ENCODE measurements at places on chromosomes 2 and 18.
A peak's percentile ranks its signal among the peaks of the same experiment; 100 is the strongest.

- DNase-seq, result no peak
Measured at GRCh38 chr2:70696142-70696541, 71.9 kb downstream of the ADD2 start.

DNA sequence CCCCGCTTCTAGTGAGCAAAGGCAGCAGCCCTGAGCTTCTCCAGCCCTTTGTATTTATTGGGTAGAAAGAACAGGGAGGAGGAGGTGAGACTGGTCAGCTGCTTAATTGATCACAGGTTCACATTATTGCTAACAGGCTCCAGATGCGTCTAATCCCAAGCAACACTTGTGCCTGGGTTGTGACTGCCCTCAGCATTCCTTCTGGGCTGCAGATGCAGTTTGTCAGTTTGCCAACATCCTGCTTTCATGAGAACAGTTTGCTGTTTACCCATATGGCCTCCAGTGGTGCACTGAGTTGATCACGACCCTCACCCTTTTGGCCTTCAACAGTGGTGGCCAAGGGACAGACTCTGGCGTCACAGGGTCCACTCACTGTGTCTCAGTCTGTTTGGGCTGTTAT lies 159.5 kb upstream of the ZNF516 start:
- DNase-seq, result no peak

DNA sequence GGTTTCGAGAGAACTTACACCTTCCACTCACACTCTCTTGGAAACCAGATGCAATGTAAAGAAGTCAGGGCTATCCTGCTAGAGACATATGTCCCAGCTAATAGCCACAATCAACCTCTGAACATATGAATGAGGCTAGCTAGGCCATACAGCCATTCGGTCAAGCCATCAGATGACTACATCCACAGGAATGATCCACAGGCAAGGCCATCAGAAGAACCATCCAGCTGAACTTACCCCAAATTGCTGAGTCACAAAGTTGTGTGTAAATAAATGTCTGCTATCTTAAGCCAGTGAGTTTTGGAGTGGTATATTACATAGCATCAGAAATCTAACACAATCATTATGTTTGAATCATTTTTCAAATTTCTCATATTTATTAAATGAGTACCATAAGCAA lies 5.2 kb upstream of the SPAST start:
- no peak for DNase-seq

DNA sequence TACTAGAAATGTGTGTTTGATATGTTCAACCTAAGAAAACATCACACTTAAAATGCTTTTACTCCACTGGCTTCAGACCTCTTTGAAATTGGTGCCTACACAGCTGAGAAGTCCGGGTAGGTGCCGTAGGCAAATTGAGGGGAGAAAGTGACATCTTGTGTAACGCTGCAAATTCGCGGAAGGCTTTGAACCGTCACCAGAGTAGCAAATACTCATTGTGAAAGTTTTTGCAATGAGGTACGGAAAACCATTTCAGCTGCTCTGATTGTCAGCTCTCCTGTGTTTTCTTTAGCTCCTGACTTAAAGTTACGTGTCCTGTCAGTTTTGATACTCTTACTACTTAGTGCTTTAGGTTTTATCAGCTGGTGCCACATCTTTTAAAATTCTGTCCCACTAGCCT lies 224.5 kb downstream of the FAM210A start:
- peak; percentile 15 for DNase-seq

GRCh38 chr2:2848621-2849333 lies 517.7 kb upstream of the MYT1L start:
- no peak for DNase-seq

DNA sequence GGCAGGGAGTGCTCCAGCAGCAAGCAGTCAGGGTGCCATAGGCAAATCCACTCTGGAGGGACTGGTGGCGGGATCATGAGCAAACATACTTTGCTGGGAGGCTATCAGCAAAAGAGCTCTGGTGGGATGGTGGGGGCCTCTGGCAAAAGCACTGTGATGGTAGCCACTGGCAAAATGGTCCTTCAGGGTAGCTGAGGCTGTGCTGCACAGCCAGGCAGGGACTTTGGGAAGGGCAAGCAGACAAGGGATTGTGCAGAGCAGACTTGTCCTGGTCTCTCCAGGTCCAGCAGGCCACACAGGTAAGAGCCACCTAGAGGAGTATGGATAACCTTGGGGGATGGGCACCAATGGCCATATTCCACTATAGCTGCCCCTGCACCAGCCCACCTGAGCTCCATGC lies 129.4 kb upstream of the OTOS start:
- DNase-seq, result no peak

DNA sequence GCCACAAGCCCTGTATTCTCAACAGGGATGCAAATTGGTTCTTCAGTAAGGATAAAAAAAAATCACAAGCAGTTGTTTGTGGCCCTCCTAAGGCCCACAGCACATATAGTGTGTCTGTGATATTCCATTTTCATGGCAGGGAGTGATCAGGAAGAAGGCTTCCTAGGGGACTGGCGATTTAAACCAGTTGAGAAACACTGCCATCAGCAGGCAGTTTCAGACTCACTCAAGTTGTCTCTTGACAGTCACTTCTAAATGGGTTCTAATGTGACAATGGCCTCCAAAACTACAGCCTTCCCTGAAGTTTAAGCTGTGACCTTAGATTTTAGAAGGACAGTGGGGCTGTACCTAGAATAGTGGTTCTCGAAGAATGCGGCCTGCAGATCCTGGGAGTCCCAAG lies 6.0 kb downstream of the CIAO1 start:
- DNase-seq, result no peak

DNA sequence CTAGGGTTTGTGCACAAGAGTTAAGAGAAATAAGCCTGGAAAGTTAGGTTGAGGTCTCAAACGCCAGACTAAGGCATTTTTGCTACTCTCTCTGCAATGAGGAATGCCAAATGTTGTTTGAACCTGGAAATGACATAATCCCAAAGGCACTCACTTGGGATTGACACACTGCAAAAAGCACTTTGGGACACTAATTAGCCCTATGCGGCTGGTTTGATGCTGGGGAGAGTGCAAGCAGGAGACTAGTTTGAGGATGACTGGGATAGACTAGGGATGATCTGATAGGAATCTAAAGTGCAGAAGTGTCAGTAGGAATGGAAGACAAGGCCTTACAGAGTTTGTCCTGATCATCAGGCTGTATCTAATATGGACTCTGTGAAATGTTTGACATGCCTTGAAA lies 469.0 kb downstream of the SLC4A3 start:
- no peak for DNase-seq

- DNase-seq, result no peak
Measured at GRCh38 chr2:52904355-52904891, 863.2 kb upstream of the CHAC2 start.

GRCh38 chr2:119517433-119517832 lies 6.8 kb downstream of the SCTR start:
- peak; percentile 35 for DNase-seq

- no peak for DNase-seq
Measured at GRCh38 chr2:142723236-142723635, 154.2 kb upstream of the KYNU start.

GRCh38 chr18:49094979-49095632 lies 144.3 kb upstream of the SMAD7 start:
- no peak for DNase-seq

DNA sequence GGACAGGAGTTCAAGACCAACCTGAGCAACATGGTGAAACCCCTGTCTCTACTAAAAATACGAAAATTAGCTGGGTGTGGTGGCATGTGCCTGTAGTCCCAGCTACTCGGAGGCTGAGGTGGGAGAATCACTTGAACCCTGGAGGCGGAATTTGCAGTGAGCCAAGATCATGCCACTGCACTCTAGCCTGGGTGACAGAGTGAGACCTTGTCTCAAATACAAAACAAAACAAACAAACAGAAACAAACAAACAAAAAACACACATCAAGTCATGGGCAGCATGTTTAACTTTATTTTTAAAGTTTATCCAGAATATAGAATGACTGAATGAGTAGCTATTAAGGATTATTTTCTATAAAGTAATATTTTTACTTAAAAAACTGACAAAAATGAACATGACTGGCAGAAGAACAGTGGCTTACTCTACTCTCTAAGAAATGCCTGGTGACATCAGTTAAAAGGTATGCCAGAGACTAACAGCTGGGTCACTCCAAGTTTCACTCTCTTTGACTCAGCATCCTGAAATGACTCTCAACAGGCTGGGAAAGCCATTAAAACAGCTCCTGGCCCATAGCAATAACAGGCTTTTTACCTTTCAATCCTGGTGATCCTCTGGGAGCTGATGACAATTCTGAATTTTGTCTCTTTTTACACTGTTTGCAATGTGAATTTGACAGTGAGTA lies 281.6 kb upstream of the STON1 start:
- no peak for DNase-seq

DNA sequence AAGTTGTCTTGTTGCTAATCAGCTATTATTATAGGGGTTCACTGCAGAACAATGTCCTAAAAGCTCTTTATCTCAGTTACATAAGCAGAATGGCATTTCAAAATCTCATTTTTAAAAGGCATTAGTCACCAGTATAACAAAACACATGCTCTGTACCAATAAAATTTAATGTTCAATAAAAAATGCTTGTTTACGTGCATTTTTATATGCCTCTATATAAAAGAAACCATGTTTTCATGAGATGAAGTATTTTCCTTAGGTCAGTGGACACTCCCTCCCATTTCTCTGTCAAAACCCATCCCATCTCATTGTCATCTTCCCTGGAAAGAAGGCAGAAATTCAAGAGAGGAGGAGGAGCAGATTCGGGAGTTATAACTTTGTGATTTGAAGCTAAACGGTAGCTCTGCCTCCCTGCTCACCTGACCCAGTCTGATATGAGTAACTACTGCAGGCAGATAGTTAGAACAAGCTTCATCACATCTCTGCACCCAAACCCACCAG lies 231.9 kb upstream of the SIX2 start:
- no peak for DNase-seq

GRCh38 chr2:166140475-166140874 lies 12.7 kb upstream of the SCN1A start:
- DNase-seq, result no peak

GRCh38 chr2:140929849-140930248 lies 1201.0 kb downstream of the LRP1B start:
- no peak for DNase-seq

DNA sequence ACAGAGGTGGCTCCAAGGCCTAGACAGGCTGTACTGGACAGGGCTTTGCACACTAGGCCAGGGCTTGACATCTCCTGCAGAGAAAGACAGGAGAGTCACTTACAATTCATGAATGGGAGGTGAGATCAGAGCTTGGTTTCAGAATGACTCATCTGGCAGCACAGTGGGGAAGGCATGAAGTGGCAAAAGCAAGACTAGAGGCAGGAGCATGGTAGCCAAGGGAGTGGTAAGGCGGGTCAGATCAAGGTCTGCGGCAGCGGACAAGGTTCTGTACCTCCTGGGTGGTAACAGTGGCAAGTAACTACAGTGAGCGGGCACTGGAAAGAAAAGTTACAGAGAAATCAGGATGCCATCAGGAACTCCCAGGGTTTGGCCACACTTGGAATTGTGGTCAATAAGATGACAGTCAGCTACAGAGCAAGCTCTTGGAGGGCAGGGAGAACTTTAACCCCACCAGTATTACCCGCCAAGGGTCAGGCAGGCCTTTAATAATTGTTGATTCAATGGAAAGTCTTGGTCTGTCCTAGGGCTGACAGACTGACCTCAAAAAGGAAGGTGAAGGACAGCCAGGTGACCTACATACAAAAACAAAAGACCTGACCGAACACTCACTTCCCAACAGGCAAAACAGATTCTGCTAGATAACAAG lies 5.7 kb downstream of the MCFD2 start:
- DNase-seq, result no peak

DNA sequence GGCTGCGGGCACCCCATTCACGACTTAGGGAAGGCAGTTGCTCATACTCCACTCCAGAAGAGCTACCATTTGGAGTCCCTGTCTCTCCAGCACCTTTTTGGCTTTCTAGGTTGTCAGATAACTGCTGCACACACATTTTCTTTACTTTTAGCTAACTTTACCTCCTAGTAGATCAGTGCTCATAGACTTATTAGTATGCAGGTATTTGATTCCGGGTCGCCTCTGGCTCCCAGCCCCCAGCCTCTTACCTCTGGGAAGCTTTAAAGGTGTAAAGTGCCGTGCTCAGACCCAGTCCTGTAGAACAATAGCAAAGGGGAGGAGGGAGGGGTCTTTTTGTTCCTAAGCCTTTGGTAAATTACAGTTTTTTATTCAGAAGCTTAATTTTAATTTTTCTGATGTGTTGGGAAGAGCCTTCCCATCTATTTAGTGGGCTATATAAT lies 102.9 kb downstream of the SPTBN1 start:
- DNase-seq, result no peak

DNA sequence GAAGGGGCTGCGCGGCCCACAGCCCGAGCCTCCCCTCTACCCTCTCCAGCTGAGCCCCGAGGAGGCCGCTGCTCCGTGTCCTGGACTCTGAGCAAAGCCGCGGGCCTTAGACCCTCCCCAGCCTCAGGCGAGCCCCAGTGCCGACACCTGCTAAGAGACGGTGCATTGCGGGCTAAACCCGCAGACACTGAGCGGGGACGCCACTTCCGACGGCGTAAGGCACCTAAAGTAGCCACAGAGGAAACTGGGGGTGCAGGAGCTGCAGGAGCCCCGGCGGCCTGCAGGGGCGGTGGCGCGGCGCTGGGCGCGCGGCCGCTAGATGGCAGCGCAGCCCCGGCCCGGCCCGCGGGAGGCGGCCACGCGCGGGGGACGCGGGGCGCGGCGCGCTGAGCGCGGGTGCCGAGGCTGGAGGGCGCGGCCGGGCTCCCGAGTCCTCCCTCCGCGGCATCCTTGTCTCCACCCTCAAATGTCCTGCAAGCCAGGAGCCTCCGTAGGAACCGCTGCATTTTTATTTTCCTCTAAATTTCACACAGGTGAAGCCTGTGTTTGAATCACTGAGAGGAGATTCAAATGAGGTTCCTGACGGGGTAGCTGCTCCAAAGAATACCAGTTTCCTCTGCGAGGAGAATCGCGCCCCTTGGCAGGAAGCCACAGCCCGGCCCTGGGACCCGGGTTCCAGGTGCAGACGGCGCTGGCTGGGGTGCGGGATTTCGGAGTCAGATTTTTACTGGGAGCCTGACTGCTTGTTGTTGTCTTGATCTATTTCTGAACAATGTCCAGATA lies 650.5 kb downstream of the GALR1 start:
- DNase-seq, result peak; percentile 31

DNA sequence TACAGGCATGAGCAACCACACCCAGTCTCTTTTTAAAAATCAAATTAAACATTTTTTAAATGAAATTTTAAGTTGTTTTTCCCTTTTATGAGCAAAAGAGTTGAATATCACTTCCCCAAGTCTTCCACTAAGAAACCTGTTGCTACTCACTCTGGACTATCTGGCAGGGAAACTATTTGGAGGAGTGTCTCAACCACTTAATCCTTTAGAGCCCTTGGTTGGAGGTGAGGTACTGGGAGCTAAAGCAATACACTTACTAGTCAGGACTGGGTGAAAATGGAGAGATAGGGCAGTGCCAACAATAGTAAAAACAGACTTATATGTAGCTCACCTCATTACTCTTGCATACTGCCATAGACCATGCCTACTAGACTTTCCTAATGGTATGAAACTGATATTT lies 135.5 kb downstream of the RND3 start:
- DNase-seq, result no peak

- DNase-seq, result no peak
Measured at GRCh38 chr2:171479154-171479814, 43.0 kb upstream of the CYBRD1 start.

GRCh38 chr18:50441016-50441415 lies 66.2 kb downstream of the SKA1 start:
- DNase-seq, result no peak

GRCh38 chr2:239169311-239170048 lies 231.3 kb downstream of the HDAC4 start:
- DNase-seq, result no peak
